ENCODE measurements at places on chromosomes 7 and 10.

DNA sequence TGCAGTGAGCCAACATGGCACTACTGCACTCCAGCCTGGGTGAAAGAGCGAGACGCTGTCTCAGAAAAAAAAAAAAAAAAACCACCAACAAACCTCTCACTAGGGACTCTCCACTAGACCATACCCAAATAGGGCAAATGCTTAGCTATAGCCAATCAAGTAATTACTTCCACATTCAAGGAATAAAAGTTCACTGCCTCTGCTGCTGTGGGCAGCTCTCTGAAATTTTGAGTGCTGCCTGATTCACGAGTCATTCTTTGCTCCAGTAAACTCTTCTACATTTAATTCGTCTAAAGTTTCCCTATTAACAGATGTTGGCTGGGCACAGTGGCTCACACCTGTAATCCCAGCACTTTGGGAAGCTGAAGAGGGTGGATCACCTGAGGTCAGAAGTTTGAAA, 4.7 kb upstream of the NRBF2 start:
- no peak for DNase-seq

DNA sequence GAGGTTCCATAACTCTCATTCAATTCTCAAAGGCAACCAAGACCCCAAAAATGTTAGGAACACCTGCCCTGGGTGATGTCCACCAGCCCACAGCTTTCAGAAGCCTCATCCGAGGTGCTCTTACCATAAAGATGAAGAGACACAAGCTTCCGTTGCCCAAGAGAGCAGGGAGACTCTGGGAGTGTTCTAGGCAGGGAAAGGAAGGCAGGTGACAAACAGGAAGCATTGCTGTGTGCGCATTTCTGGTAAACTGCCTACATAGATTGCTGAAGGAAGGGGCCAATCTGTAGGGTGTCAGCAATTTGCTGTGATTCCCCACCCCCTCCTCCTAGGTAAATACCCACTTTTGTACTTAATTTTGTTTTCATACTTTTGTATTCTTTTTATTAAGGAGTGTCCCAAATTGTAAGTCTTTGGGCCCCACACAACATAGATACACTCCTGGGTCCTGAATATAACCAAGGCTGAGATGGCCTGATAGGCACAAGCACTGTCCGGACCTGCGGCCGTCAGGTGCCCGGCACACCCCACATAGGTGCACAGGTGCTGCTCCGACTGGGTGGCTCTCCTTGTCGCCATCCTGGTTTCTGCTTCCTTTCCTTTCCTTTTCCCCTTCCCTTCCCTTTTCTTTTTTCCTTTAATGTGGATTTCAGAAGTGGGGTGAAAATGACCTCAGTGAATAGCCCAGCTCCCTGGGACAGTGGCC, 51.4 kb upstream of the SMNDC1 start:
- DNase-seq: peak; percentile 12

DNA sequence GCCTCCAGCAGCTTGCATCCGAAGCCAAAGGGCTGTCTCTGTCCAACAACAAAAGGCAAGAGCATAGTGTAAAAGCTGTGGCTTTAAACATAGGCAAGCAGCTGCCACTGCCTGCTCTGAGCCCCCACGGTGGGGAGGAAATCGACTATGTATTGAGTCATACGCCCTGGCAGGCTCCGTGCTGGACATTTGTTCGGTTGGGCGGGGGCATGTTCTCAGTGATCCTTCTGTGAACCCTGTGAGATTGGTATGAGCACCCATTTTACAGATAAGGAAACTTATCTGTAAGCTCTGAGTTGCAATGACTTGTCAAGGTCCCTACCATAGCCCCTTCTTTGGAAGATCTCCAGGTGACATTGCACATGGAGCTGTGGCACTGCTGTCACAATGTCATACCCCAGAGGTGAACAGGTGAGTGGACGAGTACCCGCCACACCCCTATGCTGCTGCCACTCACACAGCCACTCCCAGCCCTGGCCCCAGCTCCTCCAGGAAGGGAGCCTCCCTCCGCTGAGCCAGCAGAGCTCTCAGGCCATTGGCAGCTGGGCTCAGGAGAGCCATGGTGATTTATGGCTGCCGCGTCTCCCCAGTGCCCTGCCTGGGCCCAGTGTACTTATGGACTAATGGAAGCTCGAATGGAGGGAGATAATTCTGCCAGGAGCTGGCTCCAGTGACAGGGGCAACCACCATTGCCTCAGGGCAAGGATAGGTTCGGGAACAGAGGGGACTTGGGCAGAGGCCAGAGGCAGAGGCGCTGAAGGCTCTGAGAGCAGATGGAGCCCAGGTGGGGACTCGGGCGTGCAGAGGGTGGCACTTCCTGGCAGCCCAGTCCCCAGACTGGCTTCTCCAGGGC, 43.7 kb downstream of the UNC5B start:
- peak; percentile 91 for DNase-seq

GRCh38 chr7:116215551-116215950, 5.2 kb downstream of the TES start:
- no peak for DNase-seq

DNA sequence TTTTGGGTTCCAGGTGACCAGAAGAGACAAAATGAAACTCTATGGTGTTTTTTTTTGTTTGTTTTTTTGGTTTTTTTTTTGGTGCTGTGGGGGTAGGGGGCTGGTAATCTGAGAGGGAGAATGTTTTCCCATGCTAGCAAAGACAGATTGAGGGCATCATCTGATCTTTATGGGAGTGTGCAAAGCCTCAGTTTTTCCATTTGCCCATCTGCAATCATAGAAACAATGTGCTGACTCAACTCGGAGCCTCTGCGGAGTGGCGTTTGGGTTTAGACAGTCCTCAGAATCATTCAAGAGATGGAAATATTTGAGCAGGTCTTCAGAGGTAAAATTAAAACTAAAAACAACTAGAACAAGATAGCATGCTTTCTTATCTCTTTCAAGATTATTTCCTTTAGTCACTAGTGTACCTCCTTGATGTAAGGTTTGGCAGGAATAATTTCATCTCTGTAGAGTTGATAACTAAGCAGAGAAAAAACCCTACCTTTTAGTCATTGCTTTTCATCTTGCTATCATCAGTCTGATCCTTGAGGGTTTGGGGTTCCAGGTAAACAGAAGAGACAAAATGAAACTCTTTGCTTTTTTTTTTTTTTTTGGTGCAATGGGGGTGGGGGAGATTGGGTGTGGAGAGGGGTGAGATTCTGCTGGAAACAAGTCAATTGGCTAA, 18.0 kb downstream of the CNNM2 start:
- DNase-seq: no peak

DNA sequence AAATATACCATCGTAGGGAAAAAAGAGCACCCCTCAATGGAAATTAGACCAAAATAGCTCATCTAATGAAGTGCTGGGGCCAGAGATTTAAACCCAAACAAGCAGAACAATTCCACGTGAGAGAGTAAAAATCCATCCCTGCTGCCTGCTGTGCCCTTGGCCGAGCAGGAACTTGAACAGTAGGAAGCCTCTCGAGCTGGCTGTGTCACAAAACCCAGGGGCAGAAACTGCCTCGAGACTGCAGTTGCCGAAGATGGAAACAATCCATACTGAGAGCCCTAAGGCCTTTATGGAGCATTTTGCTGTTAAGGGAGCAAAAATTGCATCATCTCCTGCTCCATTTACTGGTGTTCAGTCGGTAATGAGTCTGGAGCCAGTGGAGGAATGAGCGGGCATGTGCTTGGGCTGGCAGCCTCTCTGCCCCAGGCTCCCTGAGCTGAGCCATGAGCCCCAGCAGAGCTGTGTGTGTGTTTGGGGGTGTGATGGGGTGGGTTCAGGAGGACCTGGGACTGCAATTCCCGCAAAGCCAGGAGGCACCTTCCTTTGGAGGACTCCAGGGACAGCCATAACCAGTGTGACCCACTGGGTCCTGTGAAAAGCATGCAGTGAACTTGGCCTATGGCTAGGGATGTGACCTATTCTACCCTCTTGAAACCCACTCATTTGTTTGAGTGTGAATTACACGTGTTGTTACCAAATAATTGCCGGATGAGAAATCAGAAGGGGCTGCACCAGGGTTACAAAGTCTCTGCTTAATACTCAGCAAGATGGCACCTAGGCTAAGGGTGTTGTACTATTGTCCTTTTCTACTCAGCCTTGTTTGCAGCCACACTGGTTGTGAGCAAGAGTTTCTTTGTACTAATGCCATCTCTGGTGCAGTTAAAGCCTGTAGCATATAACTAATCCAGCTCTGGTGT, 58.3 kb downstream of the CDHR3 start:
- no peak for DNase-seq

DNA sequence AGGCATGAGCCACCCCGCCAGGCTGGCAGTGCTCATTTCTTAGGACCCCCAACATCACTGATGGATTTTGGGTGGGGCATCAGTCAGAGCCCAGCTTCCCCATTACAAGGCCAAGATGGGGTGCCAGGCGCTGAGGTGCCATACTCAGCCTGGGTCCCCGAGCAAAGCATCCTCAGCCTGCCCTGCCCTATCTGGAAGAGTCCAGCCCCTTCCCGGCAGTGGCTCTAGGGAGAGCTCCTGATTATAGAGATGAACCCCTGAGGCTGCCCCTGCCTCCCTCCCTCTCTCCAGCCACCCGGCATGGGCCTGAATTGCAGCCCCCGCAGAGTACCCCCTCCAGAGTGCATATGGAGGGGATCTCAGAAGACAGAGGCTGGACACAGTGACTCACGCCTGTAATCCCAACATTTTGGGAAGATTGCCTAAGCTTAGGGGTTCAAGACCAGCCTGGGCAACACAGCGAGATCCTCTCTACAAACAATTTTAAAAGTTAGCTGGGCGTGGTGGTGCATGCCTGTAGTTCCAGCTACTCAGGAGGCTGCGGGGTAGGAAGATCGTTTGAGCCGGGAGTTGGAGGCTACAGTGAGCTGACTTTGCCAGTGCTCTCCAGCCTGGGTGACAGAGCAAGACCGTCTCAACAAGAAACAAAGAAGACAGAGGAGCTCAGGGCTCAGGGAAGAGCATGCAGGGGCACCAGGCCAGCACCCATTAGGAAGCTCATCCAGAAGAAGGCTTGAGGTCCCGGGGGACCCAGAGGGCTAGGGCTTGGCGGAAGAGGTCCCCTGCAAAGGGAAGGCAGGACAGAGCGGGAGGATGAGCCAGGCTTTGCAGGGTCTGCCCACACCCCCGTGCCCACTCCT, 13.3 kb downstream of the LAT2 start:
- DNase-seq: no peak

DNA sequence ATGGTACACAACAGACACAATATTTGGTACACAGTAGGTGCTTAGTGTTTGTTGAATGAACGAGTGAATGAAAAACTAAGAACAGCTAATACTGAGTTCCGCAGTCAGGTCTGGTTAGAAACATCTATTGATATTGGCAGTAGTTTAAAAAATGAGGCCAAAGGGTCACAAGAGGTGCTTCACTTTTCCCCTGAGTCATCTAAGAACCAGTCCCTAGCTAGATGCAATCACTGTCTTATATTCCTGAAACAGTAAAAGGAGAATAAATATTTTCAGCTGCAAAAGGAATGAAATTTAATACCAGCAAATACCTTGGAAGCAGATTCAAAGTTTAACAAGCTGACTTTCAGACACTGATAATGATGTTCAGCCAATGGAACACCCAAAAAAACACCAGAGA, 54.5 kb downstream of the SCRN1 start:
- no peak for DNase-seq

DNA sequence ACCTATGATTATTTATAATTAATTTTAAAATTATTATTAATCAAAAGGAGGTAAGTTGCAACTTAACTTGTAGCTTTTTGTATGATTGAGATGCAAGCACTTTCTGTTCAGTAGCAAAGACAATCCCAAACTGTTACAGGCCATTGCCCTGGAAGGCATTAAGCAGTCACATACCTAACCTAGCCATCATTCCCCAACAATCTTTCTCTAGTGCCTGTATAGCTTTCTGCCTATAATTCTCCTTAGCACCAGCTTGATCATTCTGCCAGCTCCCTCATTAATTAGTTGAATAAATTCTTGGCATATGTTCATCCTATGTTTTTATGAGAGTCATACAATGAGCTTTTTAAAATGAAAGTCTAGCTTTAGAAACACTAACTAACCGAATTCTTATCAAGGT, 178.9 kb upstream of the TMEM106B start:
- no peak for DNase-seq

DNA sequence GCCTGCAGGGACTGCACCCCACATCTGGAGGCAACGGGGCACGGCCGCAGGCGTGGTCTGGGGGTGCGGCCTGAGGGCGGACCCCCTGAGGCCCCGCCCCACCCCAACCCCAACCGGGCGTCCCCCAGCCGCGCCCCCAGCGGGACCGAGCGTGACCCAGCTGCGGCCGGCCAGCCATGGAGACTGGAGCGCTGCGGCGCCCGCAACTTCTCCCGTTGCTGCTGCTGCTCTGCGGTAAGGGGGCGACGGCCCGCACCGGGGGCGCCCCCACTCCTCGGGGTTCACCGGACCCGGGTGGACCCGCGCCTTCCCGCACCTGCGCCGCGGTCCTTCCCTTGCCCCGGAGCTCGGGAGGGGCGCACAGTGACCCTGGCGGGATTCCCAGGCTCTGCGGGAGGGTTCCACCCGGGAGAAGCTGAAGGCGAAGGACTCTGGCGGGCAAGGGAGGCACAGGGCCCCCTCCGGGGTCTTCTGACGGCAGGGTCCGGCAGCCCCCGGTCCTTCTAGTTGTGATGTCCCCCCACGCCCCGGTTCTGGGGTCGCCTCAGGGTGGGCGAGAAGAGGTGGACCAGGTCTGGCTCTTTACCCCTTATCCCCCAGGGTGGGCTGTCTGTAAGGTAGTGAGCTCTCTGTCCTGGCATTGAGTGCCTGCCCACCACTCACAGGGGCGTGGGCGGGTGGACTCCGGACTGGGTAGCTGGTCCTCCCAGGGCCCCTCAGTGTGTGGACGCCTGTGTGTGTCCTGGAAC, at the start of gene RAMP3:
Gene RAMP3 (plus strand): TSS at position 139 of the 749 bp plus-strand sequence. CDS start 38 bp downstream, at position 177.
- DNase-seq: no peak
